ENCODE measurements at places on chromosomes 1 and 21.

- no peak for DNase-seq
These were observed 8.7 kb upstream of the OXCT2 start for GRCh38 chr1:39779821-39780220.

GRCh38 chr1:7781501-7781900 is 2.6 kb upstream of the PER3 start:
- DNase-seq = no peak

- peak; percentile 32 for DNase-seq
These were observed 64.6 kb downstream of the SIK1 start for GRCh38 chr21:43362321-43362791.

DNA sequence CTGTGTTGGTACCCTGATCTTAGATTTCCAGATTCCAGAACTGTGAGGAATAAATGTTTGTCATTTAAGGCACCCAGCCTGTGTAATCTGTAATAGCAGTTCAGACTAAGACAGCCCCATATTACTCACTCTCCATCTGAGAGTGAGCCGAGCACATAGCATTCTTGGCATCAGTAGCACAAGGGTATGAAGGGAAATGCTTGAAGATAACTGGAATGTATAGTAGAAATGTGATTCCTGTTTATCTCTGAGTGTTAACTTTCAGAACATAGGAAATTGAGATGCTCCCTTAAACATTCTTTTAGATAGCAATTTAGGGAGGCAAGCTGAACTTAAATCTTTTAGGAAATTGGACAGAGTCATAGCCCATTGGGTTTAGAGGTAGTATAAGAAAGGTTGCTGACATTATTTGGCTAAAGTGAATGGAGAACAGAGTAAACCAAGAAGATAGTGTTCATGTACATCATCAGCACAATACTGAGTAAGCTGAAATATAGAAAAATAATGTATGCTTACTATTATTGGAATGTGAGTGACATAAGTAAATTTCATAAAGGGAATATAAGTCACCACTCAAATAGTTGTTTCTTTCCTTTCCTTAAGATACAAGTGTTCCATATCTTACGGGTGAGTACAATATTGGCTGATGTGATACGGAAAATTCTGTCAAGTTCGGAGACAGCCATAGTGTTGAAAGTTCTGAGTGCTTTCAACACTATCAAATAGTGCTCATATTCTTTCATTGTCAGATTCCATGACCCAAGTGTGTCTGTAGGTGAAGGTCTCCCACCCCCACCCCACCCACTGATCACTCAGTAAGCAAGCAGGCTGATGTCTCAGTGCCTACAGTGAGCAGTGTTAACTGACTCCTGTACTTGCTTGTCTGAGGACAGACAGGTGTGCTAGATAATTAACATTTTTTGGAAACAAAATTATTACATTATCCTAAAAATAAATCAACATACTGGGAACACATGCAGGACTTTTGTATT is 73.7 kb downstream of the LRRC8D start:
- no peak for DNase-seq

DNA sequence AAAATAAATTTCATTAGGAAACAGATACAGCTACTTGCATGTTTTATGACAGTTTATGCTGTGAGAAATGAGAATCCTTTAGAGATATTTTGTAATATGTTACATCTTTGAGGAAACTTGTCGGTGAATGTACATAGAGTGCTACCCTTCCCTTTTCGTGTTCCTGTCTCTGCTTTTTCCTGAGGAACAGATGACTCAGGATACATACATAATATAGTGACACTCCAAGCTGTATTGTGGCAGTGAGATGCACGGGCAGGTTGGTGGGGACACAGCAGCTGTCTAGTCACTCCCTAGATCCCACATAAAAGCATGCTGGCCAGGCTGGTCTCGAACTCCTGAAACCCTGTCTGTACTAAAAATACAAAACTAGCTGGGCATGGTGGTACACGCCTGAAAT is 20.9 kb upstream of the MARK1 start:
- no peak for DNase-seq

All from DMS 273 treated with DMSO at 0.1 percent for 48 hours (cell line).